GM12892 (cell line): ENCODE measurements at places on chromosomes 2 and 18.

GRCh38 chr18:31042084-31042405, 497 bp downstream of the DSC3 start:
- no peak for DNase-seq

- DNase-seq = no peak
These were observed 422.6 kb upstream of the LYPD1 start for GRCh38 chr2:133092571-133092970.

- DNase-seq = no peak
These were observed 26.4 kb downstream of the NBEAL1 start for GRCh38 chr2:203040966-203041521.

DNA sequence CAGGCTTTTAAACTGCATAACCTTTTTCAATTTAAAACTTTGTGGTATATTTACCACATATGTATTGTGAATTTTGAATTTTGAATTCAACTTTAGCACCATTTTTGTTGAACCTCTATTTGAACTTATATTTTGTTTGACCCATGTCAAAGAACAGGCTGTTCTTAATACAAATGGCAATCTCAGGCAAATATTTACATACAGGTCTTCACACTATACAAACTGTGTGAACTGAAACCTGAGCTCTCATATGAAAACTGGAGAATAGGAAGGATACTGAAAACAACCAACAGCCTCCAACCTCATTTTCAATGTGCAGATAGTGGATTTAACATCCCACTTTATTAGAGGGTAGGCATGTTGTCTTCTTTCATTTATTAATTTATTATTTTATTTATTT, 491.8 kb downstream of the KCNJ3 start:
- no peak for DNase-seq

- no peak for DNase-seq
These were observed 244.2 kb upstream of the ACVR2A start for GRCh38 chr2:147600646-147601045.

DNA sequence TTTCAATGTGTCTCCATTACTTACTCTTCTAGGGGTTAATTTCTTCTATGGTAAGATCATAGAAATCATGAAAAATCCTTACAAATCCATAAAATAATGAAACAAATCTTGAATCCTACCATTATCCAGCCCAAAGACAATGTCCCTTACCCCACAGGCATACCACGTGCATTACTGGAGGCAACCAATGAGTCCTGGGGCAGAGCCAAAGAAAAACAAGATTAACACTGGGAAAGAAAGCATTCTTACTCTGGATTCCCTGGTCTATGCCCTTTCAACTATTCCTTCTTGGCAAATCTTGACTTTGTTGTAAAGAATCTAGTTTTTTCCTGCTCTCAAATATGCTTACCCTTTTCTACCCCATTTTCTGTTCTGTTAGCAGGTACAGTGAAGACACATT, 3.1 kb upstream of the GALNT1 start:
- DNase-seq = no peak

DNA sequence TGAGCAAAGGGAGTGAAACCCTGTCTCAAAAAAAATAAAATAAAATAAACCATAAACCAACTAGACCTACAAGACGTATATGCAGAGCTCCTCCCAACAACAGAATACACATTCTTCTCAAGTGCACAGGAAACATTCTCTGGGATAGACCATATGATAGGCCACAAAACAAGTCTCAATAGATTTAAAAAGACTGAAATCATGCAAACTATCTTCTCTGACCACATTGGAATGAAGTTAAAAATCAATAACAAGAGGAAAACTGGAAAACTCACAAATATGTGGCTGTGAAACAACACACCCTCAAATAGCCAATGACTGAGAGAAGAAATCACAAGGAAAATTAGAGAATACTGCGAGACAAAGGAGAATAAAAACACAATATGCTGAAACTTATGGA, 7.2 kb upstream of the AFG3L2 start:
- DNase-seq = no peak

GRCh38 chr2:44612276-44612675, 250.5 kb downstream of the CAMKMT start:
- no peak for DNase-seq
